ENCODE measurements at places on chromosomes 2 and 18.
A peak's percentile ranks its signal among the peaks of the same experiment; 100 is the strongest.

- no peaks in the 10 kb centered on the region for H3K36me3 ChIP-seq
- H3K4me1 ChIP-seq: no peaks in the 10 kb centered on the region
- no peak overlapping the region for H3K27ac ChIP-seq
- H3K27me3 ChIP-seq: no peaks in the 10 kb centered on the region
- no peak overlapping the region for H3K4me3 ChIP-seq
- DNase-seq: no peak
These were observed 753.5 kb upstream of the PKDCC start for GRCh38 chr2:41294331-41294730.

GRCh38 chr2:102117472-102117858 is 25.1 kb upstream of the IL1R1 start:
- H3K4me1 ChIP-seq: peaks cover 6% of the 10 kb centered on the region
- peaks cover 9% of the 10 kb centered on the region for H3K27me3 ChIP-seq
- no peak overlapping the region for H3K4me3 ChIP-seq
- DNase-seq: no peak
- no peak overlapping the region for H3K27ac ChIP-seq
- no peaks in the 10 kb centered on the region for H3K36me3 ChIP-seq

GRCh38 chr2:165634855-165635254 is 159.2 kb downstream of the GALNT3 start:
- peaks cover 6% of the 10 kb centered on the region for H3K4me1 ChIP-seq
- DNase-seq: no peak
- H3K4me3 ChIP-seq: no peak overlapping the region
- no peaks in the 10 kb centered on the region for H3K36me3 ChIP-seq
- no peaks in the 10 kb centered on the region for H3K27me3 ChIP-seq

DNA sequence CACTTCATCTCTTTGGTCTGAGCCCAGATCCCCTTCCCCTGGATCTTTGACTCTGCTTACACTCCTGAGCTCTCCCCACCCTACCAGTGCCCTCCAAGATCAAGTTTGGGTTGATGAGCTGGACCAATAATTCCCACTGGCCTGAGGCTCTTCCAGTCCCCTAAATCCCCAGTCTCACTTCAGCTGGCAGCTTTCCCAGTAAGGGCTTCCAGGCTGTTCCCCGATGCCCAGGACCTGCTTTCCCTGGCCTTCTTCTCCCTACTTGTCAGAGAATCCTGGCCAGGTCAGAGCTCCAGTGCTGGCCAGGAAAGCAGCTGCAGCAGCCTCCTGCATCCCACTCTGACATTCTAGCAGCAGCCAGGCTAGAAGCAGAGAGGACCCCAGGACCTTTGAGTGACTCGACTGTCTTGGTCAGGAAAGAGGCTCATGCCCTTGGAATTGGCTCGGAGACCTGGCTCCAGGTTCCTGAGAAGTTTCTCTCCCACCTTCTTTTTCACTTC is 3.5 kb downstream of the WNT6 start:
- no peak overlapping the region for H3K4me3 ChIP-seq
- no peaks in the 10 kb centered on the region for H3K36me3 ChIP-seq
- no peak for DNase-seq
- peaks cover 11% of the 10 kb centered on the region for H3K4me1 ChIP-seq
- H3K27me3 ChIP-seq: peaks cover 83% of the 10 kb centered on the region

DNA sequence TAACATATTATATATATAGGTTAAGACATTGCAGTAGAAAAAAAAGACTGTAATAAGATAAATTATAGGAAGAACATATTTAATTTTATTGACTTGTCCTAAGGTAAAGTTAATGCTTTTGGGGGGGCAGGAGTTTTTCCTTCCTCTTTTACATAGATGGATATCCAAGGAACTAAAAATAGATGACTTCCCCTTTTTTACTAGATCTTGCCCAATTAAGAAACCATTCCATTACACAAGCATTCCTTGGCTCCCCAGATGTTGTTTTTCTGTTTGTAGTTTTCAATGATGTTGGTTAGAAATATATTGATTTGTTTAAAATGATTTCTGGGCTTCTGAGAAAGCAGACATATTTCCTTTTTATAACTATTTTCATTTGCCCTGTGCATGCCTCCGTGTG is 22.4 kb upstream of the PMAIP1 start:
- peaks cover 9% of the 10 kb centered on the region for H3K4me1 ChIP-seq
- H3K27ac ChIP-seq: no peak overlapping the region
- H3K4me3 ChIP-seq: no peak overlapping the region
- no peak for DNase-seq

DNA sequence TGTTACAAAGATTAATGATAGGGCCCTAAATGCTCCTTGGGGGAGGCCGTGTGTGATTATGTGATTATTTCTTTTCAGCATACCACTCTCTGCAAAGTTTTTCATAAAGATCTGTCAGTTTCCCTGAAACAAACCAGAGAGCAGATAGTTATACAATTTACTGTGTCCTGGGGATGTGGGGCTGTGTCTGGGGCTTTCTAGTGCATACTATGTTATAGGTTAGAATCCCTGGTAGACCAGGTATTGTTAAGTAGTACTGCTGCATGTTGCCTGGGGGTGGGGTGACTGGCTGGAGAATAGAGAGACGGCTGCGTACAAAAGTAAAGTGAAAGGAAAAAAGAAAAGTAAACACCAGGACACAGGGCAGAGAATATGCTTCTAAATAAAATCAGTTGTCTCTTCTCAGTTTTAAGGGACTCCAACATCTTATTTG is 3.3 kb upstream of the CCBE1 start:
- H3K36me3 ChIP-seq: no peaks in the 10 kb centered on the region
- H3K27me3 ChIP-seq: peaks cover 63% of the 10 kb centered on the region
- H3K4me1 ChIP-seq: peaks cover 23% of the 10 kb centered on the region
- no peak for DNase-seq

- no peak overlapping the region for H3K27ac ChIP-seq
- H3K36me3 ChIP-seq: no peaks in the 10 kb centered on the region
- H3K4me1 ChIP-seq: peaks cover 19% of the 10 kb centered on the region
- H3K4me3 ChIP-seq: no peak overlapping the region
- no peaks in the 10 kb centered on the region for H3K27me3 ChIP-seq
- no peak for DNase-seq
These were observed 43.8 kb upstream of the ITPRID2 start for GRCh38 chr2:181847702-181848101.

DNA sequence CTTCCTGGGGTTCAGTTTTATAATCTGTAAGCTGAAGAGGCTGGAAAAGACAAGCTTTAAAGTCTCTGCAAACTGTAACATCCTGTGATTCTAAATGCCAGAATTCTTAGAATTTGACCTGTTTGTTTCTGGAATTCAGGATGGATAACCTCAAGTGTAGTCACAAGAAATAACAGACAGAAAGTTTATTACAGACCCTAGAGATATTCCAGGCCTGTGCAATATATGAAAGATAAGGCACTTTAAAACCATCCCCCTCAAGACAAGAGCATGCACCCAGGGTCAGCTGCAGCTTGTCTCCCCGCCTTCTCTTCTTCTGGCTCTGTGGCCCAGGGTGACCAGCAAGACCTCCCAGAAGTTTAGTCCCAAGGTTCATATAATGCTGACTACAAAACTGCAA is 298.7 kb upstream of the ACVR2A start:
- H3K4me1 ChIP-seq: no peaks in the 10 kb centered on the region
- no peak overlapping the region for H3K27ac ChIP-seq
- no peak overlapping the region for H3K4me3 ChIP-seq
- no peaks in the 10 kb centered on the region for H3K36me3 ChIP-seq
- H3K27me3 ChIP-seq: peaks cover 22% of the 10 kb centered on the region

DNA sequence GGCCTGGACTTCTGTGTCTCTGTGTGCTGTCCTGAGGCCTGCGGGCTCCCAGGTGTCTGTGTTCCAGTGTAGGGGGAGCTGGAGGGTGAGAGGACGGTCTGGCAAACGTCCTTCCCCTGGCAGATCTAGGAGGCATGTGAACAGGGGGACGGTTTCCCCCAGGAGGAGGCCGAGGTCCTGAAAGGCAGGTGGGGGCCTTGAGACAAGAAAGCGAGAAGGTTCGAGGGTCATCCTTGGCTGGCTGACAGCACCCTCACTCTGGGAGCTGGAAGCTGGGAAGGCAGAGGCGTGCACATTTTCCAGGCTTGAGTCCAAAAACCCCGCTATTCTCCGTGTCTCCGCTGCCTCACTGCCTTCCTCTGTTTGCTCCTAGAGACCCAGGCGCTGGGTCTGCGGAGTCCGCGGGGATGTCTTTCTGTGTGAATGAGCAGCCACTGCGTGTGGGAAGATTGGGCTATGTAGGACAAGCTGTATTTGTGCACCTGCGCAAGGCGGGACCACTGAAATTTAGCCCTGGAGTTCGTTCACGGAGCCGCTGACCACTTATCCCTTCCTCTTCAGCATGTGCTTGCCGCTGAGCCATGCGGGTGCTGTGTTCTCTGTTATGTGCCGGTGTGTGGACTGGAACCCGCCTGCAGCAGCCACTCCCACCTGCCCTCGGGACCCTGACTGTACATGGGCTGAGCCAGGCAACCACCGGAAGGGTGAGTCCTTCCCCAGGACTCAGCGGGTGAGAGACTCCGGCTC is 43.7 kb downstream of the TWIST2 start:
- no peak for DNase-seq
- no peaks in the 10 kb centered on the region for H3K36me3 ChIP-seq
- H3K4me3 ChIP-seq: no peak overlapping the region
- H3K4me1 ChIP-seq: peaks cover 2% of the 10 kb centered on the region
- H3K27ac ChIP-seq: no peak overlapping the region

DNA sequence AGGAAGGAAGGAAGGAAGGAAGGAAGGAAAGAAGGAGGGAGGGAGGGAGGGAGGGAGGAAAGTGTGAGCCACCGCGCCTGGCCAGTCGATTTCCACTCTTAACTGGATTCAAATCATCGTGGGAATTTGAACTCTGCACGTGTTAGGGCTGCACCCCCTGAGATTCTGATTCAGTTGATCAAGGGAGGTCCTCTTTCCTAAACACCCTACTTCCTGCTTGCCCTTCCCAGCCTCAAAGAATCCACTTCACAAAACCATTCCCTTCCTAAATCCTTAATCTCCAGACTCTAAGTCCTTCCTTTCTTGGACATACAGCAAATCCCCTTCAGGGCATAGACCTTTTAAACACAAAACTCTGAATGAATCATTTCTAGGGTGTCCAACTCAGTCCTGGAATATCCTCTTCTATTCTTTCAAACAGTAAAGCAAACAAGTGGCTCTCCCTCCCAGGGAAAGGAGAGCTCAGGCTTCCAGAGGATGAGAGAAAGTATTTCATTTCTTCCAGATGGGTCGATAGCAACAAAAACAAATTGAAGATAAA is 68.2 kb upstream of the MBOAT2 start:
- H3K27ac ChIP-seq: no peak overlapping the region
- no peak for DNase-seq
- H3K4me3 ChIP-seq: no peak overlapping the region
- no peaks in the 10 kb centered on the region for H3K4me1 ChIP-seq
- H3K27me3 ChIP-seq: no peaks in the 10 kb centered on the region

GRCh38 chr2:238098901-238099713 is 1.0 kb upstream of the ESPNL start:
- peaks cover 1% of the 10 kb centered on the region for H3K4me1 ChIP-seq
- H3K27me3 ChIP-seq: no peaks in the 10 kb centered on the region
- H3K36me3 ChIP-seq: peaks cover 7% of the 10 kb centered on the region

DNA sequence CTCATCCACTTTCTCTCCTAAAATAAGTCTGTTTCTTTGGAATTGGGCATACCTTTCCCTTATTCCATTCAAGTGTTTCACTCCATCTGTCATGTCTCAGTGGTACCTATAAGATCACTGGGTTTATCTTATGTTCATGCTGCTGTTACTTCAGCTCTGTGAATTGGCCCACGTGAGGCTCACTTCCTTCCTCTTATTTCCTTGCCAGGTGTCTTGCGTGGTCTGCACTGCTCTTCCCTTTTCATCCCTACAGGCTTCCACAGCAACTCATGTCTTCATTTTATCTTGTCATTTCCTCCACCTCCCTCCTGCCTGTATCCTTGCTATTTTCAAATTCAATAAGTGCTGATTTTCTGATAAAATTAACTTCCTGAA is 159.1 kb upstream of the ALPP start:
- no peak overlapping the region for H3K4me3 ChIP-seq
- H3K4me1 ChIP-seq: no peaks in the 10 kb centered on the region
- no peaks in the 10 kb centered on the region for H3K27me3 ChIP-seq
- H3K27ac ChIP-seq: no peak overlapping the region
- DNase-seq: no peak

GRCh38 chr2:127220102-127220767 is at the start of gene CYP27C1:
Gene CYP27C1, minus strand, starts transcription at chr2:127220299. Its CDS starts 29 bp downstream, at chr2:127220270.
- peak within 1 kb of the TSS; percentile 96 for H3K4me3 ChIP-seq
- H3K4me1 ChIP-seq: peaks cover 28% of the 10 kb centered on the region
- H3K27me3 ChIP-seq: peaks cover 14% of the 10 kb centered on the region
- H3K36me3 ChIP-seq: peaks cover 1% of the 10 kb centered on the region

DNA sequence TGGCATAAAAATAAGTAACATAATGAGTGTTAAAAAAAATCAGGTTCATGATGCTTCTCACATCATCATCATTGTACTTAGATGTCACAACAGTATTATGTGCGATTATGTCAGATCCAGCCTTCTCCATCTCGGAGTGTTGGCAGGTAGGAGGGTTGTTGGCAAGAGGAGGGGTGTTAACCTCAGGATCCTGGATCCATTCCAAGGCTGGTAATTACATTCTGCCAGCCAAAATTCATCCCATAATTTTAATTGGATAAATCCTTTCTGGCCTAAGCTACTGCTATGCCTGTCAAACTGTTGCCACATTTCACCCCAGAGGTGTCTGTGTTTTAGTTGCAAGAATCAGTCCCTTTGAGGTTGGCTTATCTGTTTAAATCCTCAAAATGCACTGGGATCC is 891 bp upstream of the FTCDNL1 start:
- H3K4me1 ChIP-seq: peaks cover 1% of the 10 kb centered on the region
- H3K36me3 ChIP-seq: no peaks in the 10 kb centered on the region
- no peak for DNase-seq
- peaks cover 65% of the 10 kb centered on the region for H3K27me3 ChIP-seq

- no peak overlapping the region for H3K27ac ChIP-seq
- peaks cover 3% of the 10 kb centered on the region for H3K36me3 ChIP-seq
- H3K4me1 ChIP-seq: no peaks in the 10 kb centered on the region
- H3K27me3 ChIP-seq: peaks cover 4% of the 10 kb centered on the region
- no peak overlapping the region for H3K4me3 ChIP-seq
These were observed 47.3 kb upstream of the C1D start for GRCh38 chr2:68110102-68110501.

- no peak overlapping the region for H3K27ac ChIP-seq
- no peaks in the 10 kb centered on the region for H3K36me3 ChIP-seq
- H3K4me3 ChIP-seq: no peak overlapping the region
- H3K27me3 ChIP-seq: no peaks in the 10 kb centered on the region
These were observed 198.4 kb downstream of the RBM43 start for GRCh38 chr2:151063271-151063670.

Data from progenitor cell of endocrine pancreas (in vitro differentiated cells).